ENCODE measurements at places on chromosomes 1 and 21. TPM values are rescaled to one million over a fixed set of nuclear protein-coding genes. Genes with fewer than 3 reads are reported as not detected.

DNA sequence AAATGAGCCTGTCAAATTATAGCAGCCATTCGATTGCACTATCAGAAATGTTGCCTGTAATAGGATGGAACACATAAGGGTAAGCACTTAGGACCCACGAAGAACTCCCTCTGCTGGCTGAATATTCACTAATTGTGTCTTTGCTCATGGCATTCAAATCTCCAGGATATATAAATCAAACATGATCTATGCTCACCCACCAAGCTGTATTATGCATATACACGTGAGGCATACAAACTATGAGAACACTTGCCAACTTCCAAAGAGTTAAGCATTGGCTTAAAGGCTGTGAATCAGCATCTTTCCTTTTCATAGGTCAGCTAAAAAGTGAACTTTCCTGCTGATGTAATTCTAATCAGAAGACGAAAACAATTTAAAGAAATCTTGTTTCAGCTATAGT lies 34.5 kb downstream of the TMPRSS15 start:
- DNase-seq: no peak
- no peaks in the 10 kb centered on the region for H3K36me3 ChIP-seq
- no peaks in the 10 kb centered on the region for H3K27me3 ChIP-seq
- no peak overlapping the region for H3K27ac ChIP-seq

TFAP2E gene
- 0.53 TPM for total RNA-seq

NAV1 gene
- 2.6 TPM for total RNA-seq

DNA sequence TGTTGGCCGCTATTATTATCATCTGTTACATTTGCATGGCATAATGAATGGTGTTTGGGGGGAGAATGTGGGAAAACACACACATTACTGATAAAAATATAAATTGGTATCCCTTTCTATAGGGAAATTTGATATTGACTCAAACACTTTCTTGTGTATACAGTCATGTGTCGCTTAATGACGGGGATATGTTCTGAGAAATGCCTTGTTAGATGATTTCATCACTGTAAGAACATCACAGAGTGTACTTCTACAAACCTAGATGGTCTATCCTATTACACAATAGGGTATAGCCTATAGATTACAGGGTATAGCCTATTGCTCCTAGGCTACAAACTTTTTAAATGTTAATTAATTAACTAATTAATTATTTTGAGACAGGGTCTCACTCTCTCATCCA lies 67.2 kb upstream of the B3GALNT2 start:
- no peaks in the 10 kb centered on the region for H3K36me3 ChIP-seq
- no peaks in the 10 kb centered on the region for H3K27me3 ChIP-seq
- no peak overlapping the region for H3K4me3 ChIP-seq

DNA sequence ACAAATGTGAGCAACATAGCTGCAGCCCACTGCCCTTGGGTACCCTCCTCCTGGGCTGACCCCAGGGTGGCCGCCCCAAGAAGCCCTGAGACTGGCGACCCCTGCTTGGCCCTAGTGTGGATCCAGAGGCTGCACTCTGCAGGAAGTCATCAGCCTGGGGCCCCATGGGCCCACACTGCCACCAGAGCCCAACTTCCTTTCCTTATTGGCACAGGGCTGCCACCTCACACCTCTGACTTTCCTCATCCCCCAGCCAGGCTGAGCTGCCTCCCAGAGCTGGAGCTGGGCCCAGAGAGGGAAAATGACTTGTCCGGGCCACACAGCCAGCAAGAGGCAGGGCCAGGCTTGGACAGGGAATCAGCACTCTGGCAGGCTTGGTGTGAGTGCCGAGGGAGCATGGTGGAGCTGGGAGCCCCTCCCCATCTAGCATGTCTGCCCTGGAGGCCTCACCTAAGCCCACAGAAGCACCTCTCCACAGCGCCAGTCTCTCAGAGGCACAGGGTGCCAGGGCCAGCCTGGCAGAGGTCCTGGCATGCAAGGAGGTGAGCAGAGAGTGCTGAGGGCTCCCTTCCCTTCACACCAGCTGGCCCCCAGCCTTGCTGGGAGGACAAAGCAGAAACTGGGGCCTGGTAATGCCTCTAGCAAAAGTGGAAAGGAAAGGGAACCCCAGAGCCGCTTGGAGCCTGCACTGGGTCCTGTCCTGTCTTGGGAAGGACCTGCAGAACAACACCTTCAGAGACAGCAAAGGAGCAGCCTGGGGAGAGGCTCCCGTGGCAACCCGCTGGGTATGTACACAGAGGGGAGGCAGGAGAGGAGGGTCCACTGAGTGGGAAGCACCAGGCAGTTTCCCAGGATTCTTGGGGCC lies 3.2 kb downstream of the RAP1GAP start:
- no peak overlapping the region for H3K27ac ChIP-seq
- peaks cover 23% of the 10 kb centered on the region for H3K4me1 ChIP-seq
- H3K36me3 ChIP-seq: no peaks in the 10 kb centered on the region
- H3K4me3 ChIP-seq: no peak overlapping the region

B3GALT5 gene
- not detected for total RNA-seq

DNA sequence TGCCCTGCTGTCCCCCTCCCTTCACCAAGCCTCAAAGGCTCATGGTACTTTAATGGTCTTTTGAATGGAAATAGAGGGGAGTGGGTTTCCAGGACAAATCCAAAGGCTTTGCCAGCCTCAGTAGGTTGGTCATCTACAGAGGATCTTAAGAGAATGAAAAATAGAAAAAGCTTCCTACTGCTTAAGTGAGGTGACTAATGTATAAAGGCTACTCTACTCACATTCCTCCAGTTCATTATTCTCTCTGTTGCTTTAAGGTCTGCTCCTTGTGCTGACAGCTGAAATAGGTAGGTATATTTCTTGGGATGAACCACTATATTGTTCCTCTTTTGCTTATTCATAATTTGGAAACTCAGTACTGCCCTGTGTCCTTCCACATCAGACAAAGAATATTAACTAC lies 10.4 kb upstream of the CHIA start:
- no peak overlapping the region for H3K27ac ChIP-seq
- H3K27me3 ChIP-seq: no peaks in the 10 kb centered on the region
- peaks cover 17% of the 10 kb centered on the region for H3K4me1 ChIP-seq
- DNase-seq: no peak

HHIPL2 gene
- 0.14 TPM for total RNA-seq

DNA sequence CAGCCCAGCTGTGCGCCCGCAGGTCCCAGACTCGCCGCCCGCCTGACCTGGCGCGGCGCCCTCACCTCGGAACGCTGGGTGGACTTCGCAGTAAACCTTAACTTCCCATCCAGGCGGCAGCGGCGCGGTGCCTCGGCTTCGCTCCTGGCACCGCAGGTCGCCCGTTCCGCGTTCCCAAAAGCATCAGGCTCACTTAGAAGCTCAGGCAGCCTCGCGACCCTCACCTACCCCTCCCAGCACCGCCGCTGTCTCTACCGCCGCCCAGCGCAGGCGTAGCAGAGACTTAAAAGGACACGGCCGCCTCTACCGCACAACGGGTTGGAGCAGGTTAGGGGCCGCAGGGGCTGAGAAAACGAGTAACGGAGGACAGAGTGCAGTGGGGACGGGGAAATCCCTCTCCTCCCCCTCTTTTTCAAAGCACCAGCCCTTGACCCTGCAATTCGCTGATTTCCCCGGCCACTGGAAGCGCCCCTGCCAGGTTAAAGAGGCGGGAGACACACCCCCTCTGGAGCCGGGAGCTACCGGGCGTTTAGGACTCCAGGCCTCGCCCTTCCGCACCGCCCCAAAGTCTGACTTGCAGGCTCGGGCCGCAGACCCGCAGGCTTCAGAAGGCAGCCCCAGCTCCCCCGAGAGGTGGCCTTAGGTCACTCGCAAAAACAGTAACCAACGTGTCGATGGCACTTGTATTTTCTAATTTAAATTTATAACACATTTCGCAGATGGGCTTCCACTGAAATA lies 328.5 kb downstream of the FAM72C start:
- no peaks in the 10 kb centered on the region for H3K4me1 ChIP-seq
- H3K4me3 ChIP-seq: no peak overlapping the region
- H3K27me3 ChIP-seq: peaks cover 44% of the 10 kb centered on the region
- DNase-seq: no peak

- peaks cover 9% of the 10 kb centered on the region for H3K4me1 ChIP-seq
- H3K27ac ChIP-seq: no peak overlapping the region
- H3K27me3 ChIP-seq: no peaks in the 10 kb centered on the region
- H3K4me3 ChIP-seq: no peak overlapping the region
Observed at GRCh38 chr1:15799004-15799867, 8.2 kb downstream of the UQCRHL start.

DNA sequence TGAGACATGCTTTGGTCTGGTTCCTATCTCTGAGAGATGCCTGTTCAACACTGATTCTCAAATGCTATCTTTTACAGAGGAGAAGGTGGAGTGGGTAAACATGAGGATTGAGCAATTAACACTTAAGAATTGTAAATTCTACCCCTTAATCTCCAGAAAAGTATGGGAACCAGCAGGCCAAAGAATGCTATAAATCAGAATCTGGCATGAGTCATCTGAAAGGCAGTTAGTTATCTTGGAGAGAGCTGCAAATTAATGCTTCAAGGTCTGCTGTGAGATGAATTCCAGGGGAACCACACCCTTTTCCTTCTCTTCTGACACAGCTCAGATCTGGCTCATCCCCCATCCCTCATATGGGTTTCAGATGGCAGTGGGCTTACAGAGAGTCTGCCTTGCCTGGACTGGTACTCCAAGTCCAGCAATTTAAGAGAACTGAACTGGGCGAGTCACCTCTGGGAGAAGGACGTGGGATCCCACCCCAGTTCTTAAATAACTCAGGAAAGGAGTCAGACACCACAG lies 5.2 kb downstream of the S100A10 start:
- H3K27me3 ChIP-seq: no peaks in the 10 kb centered on the region
- peaks cover 80% of the 10 kb centered on the region for H3K4me1 ChIP-seq
- H3K27ac ChIP-seq: no peak overlapping the region
- peaks cover 39% of the 10 kb centered on the region for H3K36me3 ChIP-seq
- H3K4me3 ChIP-seq: no peak overlapping the region

DNA sequence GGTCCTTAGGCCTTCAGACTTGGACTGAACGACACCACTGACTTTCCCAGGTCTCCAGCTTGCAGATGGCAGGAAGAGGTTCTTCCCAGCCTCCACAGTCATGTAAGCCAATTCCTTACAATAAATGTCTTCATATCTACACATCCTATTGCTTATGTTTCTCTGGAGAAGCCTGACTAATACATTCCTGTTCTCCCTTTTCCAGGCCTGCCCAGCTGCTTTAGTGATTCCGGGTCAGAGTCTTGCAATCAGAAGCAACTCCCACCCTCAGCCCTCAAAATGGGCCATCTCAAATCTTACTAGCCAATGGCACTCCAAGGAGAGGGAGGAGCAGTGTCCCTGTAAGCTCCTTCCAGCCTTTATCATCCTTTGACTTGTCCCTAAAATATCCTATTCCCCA lies 16.4 kb upstream of the CPT2 start:
- DNase-seq: no peak
- no peak overlapping the region for H3K4me3 ChIP-seq
- no peaks in the 10 kb centered on the region for H3K36me3 ChIP-seq
- H3K4me1 ChIP-seq: no peaks in the 10 kb centered on the region

CYP4B1 gene
- not detected for total RNA-seq

- H3K36me3 ChIP-seq: no peaks in the 10 kb centered on the region
- H3K4me1 ChIP-seq: peaks cover 9% of the 10 kb centered on the region
- H3K4me3 ChIP-seq: no peak overlapping the region
- H3K27ac ChIP-seq: no peak overlapping the region
Observed at GRCh38 chr1:91846007-91846638, 39.8 kb downstream of the TGFBR3 start.

- H3K4me3 ChIP-seq: no peak overlapping the region
- H3K27ac ChIP-seq: no peak overlapping the region
- H3K27me3 ChIP-seq: peaks cover 16% of the 10 kb centered on the region
- no peak for DNase-seq
- no peaks in the 10 kb centered on the region for H3K4me1 ChIP-seq
- no peaks in the 10 kb centered on the region for H3K36me3 ChIP-seq
Observed at GRCh38 chr1:37153116-37154100, 119.1 kb upstream of the GRIK3 start.

DNA sequence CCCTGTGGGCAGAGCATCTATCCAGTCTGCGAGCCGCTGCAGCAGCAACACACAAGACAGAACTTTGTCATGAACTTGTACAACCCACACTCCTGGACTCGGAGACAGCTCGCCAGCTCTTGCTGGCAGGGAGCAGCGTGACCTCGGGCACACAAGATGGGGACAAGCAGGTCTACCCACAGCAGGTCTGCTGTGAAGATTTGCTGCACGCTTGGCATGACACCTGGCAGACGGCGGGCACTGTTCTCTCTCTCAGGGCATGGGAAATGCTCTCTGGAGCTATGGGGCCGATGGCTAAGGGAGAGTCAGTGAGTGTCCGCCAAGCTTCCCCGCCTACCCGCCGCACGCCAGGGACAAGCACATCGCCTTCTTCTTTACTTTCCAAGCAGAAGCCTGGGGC lies 90.0 kb downstream of the STUM start:
- no peak overlapping the region for H3K4me3 ChIP-seq
- H3K27me3 ChIP-seq: no peaks in the 10 kb centered on the region
- H3K4me1 ChIP-seq: peaks cover 44% of the 10 kb centered on the region
- no peak for DNase-seq
- peaks cover 34% of the 10 kb centered on the region for H3K36me3 ChIP-seq

- no peaks in the 10 kb centered on the region for H3K36me3 ChIP-seq
- no peaks in the 10 kb centered on the region for H3K4me1 ChIP-seq
- H3K27ac ChIP-seq: no peak overlapping the region
- no peak overlapping the region for H3K4me3 ChIP-seq
- DNase-seq: no peak
Observed at GRCh38 chr1:182641561-182641960, 37.4 kb upstream of the RGS16 start.

- no peak overlapping the region for H3K4me3 ChIP-seq
- H3K27ac ChIP-seq: no peak overlapping the region
- no peak for DNase-seq
- no peaks in the 10 kb centered on the region for H3K27me3 ChIP-seq
- peaks cover 8% of the 10 kb centered on the region for H3K36me3 ChIP-seq
- H3K4me1 ChIP-seq: no peaks in the 10 kb centered on the region
Observed at GRCh38 chr1:243550276-243550675, 294.4 kb downstream of the SDCCAG8 start.

DCST1 gene
- total RNA-seq: not detected

ADCY10 gene
- 0.11 TPM for total RNA-seq

- no peaks in the 10 kb centered on the region for H3K36me3 ChIP-seq
- H3K27ac ChIP-seq: no peak overlapping the region
- no peak overlapping the region for H3K4me3 ChIP-seq
- H3K27me3 ChIP-seq: peaks cover 5% of the 10 kb centered on the region
Observed at GRCh38 chr1:33433509-33434362, 2.8 kb upstream of the PHC2 start.

DNA sequence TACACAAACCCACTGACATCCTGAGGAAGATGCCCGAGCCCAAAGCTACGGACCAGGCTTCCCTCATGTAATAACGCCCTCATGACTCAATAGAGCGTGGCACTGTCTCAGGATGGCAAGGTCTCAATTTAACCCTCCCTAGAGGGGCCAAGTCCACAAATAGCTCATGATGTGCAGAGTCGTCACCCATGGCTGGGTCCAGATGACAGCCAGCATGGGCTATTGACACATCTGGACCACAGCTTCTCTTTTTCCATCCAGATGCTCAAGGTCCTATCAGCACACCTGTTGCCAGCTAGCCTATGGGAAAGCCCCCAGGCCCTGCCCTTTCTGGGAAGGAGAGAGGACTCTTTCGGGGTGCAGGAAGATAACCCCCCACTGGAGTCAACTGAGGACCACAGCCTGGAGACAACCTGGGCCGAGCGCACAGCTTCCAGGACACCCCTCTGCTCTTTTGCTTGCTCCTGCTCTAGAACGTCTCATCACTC lies 2.8 kb downstream of the LAPTM5 start:
- peak overlapping the region; percentile 88 for H3K27ac ChIP-seq
- H3K27me3 ChIP-seq: no peaks in the 10 kb centered on the region
- DNase-seq: peak; percentile 66

CLDN14 gene
- total RNA-seq: not detected

Measured in activated CD4-positive, alpha-beta T cell treated with anti-CD3 and anti-CD28 coated beads for 36 hours (primary cell).